Epithelial cell of alveolus of lung (primary cell): ENCODE measurements at places on chromosomes 1 and 21. TPM values are rescaled to one million over a fixed set of nuclear protein-coding genes. Genes with fewer than 3 reads are reported as not detected.

ELAVL4 gene
- total RNA-seq, result not detected in 2 replicates

VWA5B1 gene
- total RNA-seq, result under 0.01 TPM in 1 of 2 replicates, not detected in the other

TTC22 gene
- total RNA-seq, result 0.26 TPM in 1 of 2 replicates, not detected in the other

CELA2A gene
- total RNA-seq, result not detected in 2 replicates

CLCNKB gene
- total RNA-seq, result not detected in 2 replicates

OR2G6 gene
- total RNA-seq, result not detected in 2 replicates
